Common myeloid progenitor, CD34-positive (primary cell): ENCODE measurements at places on chromosomes 6 and 20.

DNA sequence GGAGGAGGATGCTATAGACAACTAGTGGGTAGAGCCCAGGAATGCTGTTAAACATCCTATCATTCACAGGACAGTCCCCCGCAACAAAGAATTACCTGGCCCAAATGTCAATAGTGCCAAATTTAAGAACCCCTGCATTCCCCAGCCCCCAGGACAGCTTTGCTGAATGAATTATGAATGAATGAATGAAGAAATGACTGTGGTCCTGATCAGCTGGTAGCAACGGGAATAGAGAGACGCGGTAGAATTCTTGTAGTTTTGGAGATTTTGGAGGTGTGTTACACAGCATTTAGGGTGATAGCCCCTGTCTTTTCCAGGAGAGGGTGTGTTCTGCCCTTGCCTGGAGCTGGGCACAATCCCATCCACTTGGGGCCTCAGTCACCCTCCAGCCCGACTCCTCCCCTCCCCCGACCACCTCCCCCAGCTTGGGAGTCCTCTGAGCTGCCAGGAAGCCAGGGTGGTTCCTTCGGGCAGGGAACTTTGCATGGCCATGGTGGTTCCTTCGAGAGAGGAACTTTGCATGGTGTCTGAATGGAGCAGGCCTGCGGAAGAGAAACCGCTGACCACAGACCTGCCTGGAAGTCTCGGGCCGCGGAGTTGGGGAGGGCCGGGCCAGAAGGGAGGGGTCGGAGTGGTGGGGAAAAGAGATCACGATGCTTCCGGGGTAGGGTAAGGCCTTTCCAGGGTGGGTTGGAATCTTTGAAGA is 1.0 kb upstream of the HCK start:
- DNase-seq = peak; percentile 67

GRCh38 chr20:47088335-47088734 is 193.7 kb downstream of the EYA2 start:
- DNase-seq = no peak

DNA sequence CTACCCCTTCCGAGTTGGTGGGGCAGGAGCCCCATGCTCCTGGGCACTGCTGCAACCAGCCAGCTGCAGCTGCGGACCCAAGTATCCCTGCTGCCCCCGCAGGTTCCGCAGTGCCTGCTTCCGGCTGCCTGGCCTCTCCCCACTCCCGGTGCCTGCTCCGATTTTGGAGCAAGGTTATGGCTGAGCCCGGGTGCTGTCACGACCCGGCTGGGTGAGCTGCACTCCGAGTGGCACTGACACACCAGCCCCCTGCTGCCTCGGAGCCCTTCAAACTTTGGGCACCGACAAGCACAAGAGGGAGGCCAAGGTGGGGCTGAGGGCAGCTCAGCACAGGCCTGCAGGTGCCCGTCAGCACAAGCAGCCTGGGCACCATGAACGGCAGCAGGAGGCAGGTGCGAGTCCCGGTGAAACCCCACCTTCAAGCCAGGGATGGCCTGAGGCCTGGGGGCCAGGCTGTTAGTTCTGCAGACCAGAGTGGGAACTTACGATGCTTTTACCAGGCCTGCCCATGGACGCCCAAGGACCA is 25.9 kb upstream of the HACE1 start:
- DNase-seq = no peak

GRCh38 chr20:25042531-25043498 is 15.1 kb downstream of the ACSS1 start:
- peak; percentile 77 for DNase-seq

GRCh38 chr6:149170564-149171452 is 146.7 kb upstream of the TAB2 start:
- no peak for DNase-seq

- DNase-seq = no peak
Measured at GRCh38 chr6:142009647-142010046, 123.1 kb upstream of the GJE1 start.

DNA sequence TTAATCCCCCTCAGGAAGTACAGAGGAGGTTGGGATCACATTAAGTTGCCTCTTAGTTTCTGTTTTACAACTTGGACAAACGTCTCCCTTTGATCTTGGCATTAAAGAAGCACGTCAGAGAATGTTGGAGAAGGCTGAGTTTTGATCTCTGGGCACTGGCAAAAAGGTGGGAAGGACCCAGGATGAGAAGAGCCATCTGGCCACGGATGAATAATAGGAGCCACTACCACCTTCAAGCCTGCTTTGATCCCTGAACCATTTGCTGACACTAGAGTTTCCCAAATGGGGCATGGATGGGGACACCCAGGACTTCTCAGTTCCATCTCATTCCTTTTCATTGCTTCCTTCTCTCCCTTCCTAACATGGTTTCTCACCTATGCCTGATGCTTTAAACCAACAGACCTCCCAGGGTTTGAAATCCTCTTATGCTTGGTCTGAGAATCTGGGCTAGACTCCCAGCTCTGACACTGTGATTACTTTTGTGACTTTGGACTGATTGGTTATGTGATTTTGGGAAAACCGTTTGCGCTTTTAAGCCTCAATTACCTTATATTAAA is 5.8 kb downstream of the TM9SF4 start:
- DNase-seq = no peak
